Left renal pelvis (tissue), 4 donors: ENCODE measurements at places on chromosomes 7 and 10. TPM values are rescaled to one million over a fixed set of nuclear protein-coding genes. Genes with fewer than 3 reads are reported as not detected.

Gene PNLIPRP1
- polyA plus RNA-seq: not detected

Gene NUTM2E
- polyA plus RNA-seq: 0.59 TPM

Gene ERCC6
- polyA plus RNA-seq: 17.8 TPM

Gene TMEM196
- polyA plus RNA-seq: not detected

Gene LBX1
- not detected for polyA plus RNA-seq

Gene ARHGAP19
- 28.5 TPM for polyA plus RNA-seq
